Left ventricle myocardium superior (tissue), 1 donor: ENCODE measurements at places on chromosomes 16 and 17. TPM values are rescaled to one million over a fixed set of nuclear protein-coding genes. Genes with fewer than 3 reads are reported as not detected.

Gene HS3ST2
- 0.17 TPM for total RNA-seq

Gene CD300E
- 0.27 TPM for total RNA-seq

Gene CA7
- total RNA-seq, result not detected

Gene ORC6
- total RNA-seq, result 1.3 TPM

Gene CCL13
- total RNA-seq, result 0.82 TPM

Gene USP32
- total RNA-seq, result 26.2 TPM

Gene HSD17B1
- 1.4 TPM for total RNA-seq

DNA sequence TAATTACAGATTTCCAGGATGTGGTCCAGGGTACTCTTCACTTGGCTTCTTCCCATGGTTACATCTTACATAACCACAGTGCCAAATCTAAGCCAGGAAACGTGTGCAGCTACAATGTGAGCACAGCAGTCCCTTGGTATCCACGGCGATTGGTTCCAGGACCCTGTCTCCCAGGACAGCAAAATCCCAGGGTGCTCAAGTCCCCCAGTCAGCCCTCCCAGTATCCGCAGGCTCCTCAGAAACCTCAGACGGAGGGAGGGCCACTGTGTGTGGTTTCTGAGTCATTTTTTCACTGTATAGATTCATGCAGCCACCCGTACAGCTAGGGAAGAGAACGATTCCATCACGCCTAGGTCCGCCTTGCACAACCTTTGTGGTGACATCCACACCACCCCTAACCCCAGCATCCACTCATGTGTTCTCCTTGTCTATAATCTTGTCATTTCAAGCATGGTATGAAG is 11.1 kb upstream of the ATP2C2 start:
- DNase-seq, result no peak

DNA sequence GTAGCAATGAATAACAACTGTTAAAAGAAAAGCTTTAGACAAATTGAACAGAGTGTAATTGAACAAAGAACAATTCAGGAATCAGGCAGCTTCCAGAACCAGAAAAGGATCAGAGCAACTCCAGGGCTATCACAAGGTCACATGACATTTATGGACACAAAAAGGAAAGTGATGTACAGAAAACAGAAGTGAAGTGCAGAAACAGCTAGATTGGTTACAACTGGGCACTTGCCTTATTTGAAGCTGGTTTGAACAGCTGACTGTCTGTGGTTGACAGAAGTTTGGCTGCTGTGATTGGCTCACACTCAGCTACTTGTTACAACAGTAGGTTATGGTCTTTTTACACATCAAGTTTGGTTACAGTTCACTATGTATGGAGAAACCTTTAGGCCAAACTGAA is 14.8 kb downstream of the EFCAB5 start:
- DNase-seq, result no peak

DNA sequence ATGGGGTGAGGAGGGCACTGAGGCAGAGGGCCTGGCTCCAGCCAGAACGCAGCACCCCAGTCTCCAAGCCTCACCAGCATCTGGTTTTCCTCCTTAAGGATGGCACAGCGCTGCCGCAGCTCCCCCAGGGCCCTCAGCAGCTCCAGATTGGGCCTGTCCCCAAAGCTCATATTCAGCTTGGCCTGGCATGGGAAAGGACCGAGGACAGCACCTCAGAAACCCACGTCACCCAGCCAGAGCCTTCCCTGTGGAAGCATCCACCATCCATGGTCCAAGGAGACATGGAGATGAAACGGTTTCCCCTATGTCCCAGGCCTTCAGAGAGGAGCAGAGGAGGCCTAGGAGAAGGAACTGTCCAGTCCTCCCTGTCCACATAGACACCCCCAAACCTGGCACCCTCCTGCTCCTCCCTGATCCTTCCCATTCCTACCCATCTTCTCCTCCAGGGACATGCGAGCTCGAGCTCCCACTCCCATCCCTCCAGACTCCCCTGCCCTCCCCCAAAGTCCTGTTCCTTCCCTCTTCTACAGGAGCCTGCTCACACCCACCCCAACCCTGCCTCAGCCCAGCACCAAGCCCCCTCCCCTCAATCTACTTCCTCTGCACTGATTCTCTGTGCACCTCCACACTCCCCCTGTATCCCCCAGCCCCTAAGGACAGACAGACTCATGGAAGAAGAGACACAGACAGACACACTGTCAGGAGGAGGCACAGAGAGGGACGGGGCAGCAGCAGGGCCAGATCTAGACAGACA is 1.8 kb downstream of the TSPOAP1 start:
- peak; percentile 14 for DNase-seq

DNA sequence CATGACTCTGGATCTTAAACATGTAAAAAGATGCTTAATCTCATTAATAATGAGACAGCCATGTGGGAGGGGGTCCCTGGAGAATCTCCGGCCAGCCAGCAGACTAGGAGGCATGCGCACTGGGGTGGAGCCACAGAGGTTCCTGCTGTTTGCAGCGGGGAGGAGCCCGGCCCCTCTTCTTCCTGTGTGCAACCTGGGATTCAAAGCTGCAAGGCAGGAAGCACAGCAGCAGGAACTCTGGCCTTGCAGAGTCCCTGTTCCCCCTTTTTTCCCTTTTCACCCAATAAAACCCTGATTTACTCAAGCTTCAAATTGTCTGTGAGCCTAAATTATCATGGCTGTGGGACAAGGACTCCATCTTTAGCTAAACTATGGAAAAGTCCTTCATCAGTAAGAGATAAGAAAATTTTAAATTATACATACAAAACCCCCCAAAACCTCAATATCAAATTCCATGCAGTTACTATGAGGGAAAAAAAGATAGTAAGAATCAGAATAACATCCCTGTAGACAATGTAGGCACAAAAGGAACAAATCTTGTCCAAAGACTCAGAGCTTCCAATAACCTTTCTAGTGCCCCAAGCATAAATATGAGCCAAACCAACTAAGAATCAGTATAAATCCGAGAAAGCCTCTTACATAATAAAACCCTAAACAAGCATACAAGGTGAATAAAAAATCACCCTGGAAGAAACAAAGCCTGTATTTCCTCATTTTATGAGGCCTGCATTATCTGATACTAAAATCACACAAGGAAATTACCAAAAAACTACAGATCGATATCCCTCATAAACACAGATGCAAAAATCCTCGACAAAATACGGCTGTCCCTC is 12.1 kb downstream of the CFDP1 start:
- DNase-seq, result peak; percentile 88

GRCh38 chr17:82684228-82684841 is 14.2 kb downstream of the RAB40B start:
- no peak for DNase-seq

GRCh38 chr16:61128545-61129323 is 907.5 kb downstream of the CDH8 start:
- DNase-seq, result no peak

DNA sequence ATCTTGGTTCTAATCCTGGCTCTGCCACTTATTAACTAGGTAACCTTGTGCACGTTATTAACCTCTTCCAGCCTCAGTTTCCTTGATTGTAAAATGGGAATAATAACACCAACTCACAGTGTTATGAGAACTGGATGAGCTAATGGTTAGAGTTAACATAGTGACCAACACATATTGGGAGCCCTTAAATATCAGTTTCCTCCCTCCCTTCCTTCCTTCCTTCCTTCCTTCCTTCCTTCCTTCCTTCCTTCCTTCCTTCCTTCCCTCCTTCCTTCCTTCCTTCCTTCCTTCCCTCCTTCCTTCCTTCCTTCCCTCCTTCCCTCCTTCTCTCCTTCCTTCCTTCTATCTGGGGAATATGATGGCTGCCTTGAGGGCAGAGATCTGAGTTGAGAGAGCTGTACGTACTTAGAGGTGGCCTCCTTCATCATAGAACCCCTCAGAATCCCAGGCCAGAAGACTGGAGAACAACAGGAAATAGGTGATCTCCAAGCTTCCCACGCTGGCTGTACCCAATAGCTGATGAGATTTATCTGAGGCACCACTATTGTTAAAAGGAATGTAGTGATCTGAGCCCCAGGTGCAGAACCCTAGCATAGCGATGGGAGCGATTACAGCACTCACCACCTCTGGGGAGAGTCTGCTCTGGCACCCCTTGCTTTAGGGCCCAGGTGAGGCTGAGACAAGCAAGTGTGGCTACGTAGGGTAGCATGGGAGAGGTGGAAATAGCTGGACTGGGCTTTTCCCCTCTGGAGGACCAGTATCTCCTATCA is 26.2 kb downstream of the CCR7 start:
- no peak for DNase-seq

DNA sequence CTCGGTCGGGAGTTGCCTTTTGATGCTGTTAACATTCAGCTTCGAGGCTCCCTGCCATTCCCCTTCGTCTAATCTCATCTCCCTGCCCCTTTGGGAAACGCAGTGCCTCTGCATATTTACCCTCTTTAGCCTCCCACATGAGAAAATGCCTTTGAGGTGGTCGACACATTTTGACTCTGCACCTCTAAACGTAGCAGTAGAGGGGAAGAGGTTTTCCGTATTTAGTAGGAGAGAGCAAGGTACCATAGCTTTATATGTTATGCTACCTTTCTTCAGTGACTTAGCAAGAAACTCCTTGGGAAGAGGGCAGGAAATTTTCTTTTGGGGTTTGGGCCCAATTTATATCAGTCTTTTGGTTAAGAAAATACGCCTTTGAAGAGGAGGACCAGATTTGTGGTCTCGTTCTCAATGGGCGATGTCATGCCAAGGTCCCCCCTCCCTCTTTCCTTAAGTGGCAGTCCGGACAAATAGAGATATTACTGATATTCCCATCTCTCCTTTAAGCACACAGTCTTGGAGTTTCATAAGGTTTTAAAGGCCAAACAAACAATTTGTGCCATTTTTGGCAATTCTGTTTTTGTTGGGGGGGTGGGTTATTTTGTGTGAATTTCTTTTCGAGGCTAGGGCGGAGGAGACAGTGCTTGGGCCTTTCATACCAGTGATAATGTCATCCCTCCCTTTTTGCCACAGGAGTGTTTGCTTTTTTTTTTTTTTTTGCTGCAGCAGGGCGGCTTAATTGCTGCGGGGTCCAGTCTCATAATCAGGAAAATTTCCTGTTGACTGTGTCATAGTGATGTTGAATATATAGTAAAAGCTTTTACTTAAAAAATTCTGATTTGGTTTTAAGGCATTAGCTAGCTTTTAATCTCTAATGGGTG is 1.5 kb downstream of the PAFAH1B1 start:
- DNase-seq, result no peak

GRCh38 chr16:30142672-30143346 is 19.8 kb upstream of the MAPK3 start:
- no peak for DNase-seq

GRCh38 chr16:28898266-28898665 is 20.0 kb downstream of the ATP2A1 start:
- no peak for DNase-seq

DNA sequence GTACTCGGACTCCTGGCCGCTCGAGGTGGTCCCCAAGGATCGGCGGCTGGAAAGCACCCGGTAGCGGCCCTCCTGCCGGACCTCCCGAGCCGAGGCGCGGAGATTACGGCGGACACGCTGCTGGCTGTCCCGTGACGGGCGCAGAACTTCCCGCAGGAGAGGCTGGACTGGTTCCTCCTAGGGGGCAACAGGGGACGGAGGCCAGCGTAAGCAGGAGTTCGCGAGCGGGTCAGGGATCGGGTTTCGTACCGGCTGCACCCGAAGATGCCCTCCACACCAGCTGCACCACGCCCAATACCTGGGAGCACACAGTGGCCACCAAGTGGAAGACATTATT is 341 bp downstream of the SLC7A6OS start:
- DNase-seq, result peak; percentile 40

DNA sequence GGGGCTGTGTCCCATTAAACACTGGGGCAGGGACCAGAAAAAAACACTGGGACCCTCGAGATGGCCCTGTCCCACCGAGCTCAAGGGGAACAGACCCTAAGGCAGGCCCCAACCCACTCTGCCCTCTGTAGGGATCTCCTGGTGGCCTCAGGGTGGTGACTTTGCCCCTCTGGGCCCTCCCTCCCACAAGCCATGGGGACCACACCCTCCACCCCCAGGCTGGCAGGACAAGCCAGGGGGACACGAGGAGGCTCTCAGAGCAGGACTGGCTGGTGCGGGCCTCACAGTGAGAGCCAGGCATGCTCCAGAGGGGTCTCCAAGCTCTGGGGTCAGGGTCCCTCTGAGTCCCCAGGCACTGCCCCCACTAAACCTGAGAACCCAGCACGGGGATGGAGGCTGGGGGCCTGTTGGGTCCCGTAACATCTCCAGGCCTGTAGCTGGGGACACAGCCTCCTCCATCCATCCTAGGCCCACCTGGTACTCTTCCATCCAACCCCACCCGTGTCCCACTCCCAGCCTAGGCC is 14.5 kb upstream of the SRRM2 start:
- DNase-seq, result no peak

- no peak for DNase-seq
Observed at GRCh38 chr17:37568350-37569053, 40.7 kb downstream of the SYNRG start.

GRCh38 chr16:57810197-57811031 is 8.1 kb upstream of the KIFC3 start:
- DNase-seq, result peak; percentile 79

- no peak for DNase-seq
Observed at GRCh38 chr17:17044846-17045561, 2.7 kb downstream of the MPRIP start.

GRCh38 chr17:34269969-34270368 is at the start of gene CCL7:
Gene CCL7, plus strand, starts transcription at chr17:34270221. Its CDS starts 70 bp downstream, at chr17:34270291.
- DNase-seq, result no peak
